Activated naive CD8-positive, alpha-beta T cell treated with anti-CD3 and anti-CD28 coated beads, Interleukin-2, amount 50 U/mL, for 16 hours (primary cell): ENCODE measurements at places on chromosomes 5 and 9.

DNA sequence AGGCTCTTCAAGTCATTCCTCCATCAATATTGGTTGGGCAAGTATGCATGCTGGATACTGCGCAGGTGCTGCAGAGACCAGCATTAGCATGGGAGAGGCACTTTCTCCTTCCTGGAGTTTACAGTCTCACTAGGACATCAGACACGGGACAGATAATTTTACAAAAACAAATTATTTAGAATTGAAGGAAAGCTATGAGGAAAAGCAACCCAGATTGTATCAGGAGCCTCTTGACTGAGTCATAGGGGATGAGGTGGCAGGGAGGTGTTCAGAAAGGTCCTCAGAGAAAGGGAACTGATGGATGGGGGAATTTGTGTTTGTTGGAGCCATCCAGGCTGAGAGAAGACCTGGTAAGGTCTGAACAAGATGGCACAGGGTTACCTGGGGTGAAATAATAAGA is 24.5 kb upstream of the RAB14 start:
- no peak for DNase-seq

- no peak for DNase-seq
These were observed 15.4 kb downstream of the FAM81B start for GRCh38 chr5:95406426-95407090.

DNA sequence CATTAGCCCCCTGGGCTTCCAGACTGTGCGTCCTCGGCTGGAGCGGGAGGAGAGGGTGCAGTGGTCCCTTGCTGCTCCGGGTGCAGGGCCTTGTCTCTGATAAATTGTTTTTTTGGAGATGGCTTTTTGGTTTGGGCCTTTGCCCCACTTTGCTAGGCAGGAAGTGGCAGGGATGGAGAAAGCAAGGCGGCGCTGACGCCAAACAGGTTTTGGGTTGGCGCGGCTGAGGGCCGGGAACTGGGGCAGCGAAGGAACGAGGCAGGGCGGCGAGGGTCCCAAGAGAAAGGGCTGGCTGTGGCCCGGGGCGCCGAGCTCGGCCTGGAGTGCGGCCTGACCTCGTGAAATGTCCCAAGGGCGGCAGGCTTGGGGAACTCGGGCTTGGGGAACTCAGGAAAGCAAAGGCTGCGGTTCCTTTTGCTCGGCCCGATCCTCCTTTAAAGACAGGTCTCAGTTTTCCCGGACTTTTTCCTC is 4.1 kb downstream of the LHX2 start:
- DNase-seq: no peak

- DNase-seq: no peak
These were observed 41.7 kb downstream of the UNC13B start for GRCh38 chr9:35203528-35203927.

DNA sequence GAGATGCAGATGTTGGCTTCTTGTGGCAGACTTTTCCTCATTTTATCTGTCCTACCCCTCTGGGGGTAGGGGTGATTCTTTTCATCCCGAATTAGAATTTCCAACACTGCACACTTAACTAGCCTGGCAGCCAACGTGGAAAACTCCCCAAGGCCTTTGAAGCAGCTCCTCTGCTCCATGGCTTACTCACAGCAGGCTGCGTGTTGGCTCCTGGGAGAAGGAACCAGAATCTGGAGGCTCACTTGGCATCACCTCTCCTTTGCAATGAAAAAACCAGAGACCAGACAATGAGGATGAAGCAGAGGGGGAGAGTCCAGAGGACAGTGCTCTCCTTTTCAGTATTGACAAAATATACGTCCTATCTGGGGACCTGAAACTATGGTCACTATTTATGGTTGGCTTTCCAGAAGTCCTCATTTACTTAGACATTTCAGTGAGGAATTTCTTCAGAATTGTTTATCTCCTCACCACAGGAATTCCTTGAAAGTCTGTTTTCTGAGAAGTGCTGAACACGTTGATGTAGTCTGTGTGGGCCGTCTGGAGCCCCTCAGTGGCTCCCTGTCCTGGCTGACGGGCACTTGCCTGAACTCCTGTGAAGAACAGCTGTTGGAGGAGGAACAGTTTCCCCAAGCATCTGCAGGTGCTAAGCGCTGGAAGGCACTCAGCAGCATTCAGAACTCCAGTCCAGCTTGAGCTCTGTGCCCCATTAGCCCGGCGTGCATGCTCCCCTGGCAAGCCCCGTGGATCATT is 231.3 kb downstream of the RFK start:
- DNase-seq: no peak

GRCh38 chr9:5375790-5376477 is 36.3 kb upstream of the RLN1 start:
- no peak for DNase-seq

DNA sequence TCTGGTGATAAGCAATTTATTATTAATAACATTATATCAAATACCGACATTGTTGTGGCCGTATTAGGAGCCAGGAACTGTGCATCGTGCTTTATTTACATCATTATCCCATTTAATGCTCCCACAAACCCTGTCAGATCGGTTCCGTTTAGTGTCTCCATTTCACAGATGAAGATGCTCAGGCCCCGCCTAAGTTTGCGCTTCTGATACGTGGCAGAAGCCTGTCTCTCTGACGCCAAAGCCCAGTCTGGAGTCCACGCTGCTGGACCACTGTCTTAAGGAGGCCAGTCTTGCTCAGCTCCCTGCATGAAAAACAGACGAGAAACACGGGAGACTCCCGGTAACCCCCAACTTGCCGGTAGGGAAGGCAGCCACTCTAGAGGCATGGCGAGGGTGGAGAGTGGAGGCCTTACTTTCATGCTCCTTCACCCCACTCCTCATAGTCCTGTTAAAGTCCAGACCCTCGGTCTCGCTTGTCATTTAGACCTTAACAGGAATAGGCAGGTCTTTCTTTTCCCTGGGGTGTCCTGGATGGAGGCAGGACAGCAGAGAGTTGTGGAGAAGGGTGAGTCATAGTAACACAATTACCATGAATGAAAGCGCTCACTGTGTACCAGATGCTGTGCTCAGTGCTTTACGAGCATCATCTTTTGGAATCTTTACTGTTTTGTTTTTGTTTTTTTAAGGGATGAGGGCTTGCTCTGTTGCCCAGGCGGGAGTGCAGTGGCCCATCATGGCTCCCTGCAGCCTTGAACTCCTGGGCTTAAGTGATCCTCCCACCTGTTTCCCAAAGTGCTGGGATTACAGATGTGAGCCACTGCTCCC is 872 bp downstream of the TXNDC15 start:
- DNase-seq: no peak

GRCh38 chr9:36148311-36149051 is 11.9 kb downstream of the GLIPR2 start:
- DNase-seq: no peak

- DNase-seq: no peak
These were observed 12.1 kb upstream of the POC5 start for GRCh38 chr5:75729321-75729720.

GRCh38 chr5:2755681-2756171 is 4.2 kb upstream of the IRX2 start:
- DNase-seq: no peak

GRCh38 chr9:133470988-133471387 is 7.9 kb downstream of the SLC2A6 start:
- DNase-seq: no peak

DNA sequence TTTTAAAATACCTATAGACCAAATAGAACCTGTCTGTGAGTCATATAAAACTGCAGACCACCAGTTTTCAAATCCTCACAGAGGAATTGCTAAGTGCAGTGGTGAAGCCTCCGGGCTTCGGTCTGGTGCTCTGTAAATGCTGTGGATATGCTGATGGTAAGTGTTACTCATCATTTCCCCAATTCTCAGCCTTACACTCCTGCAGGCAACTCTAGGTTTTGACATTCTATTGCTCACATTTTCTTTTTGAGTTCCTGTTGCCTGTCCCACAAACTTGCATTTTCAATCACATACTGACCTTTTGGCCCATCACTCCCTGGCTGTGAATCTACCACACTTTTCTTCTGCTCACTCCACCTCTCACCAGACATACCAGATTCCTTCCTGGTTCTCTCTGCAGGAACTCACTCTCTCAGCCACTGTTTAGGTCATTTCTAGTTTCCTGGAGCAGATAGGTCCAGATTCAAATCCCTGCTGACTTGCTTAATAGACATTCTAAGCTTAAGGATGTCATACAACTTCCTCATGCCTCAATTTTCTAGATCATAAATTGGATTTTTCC is 192.9 kb downstream of the RAB3C start:
- DNase-seq: no peak

- DNase-seq: no peak
These were observed 5.8 kb upstream of the CCL21 start for GRCh38 chr9:34715639-34716215.

DNA sequence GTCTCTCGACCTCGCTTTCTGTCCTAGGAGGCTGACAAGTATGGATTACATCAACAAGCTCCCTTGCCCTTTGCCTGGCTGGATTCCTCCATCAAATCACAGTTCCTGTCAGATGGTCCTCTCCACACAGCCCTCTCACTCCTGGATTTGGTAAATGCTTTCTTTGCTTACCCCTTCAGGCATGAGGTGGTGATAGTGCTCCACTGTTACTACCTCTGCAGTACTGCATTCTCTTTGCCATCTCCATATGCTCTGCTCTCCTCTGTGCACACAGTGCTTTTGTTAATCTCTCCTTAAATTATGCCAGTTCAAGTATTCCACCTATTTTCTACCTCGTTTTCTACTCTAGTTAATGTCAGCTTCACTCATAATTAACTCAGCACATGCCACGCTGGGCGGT is 279.2 kb downstream of the DMAC1 start:
- DNase-seq: no peak

DNA sequence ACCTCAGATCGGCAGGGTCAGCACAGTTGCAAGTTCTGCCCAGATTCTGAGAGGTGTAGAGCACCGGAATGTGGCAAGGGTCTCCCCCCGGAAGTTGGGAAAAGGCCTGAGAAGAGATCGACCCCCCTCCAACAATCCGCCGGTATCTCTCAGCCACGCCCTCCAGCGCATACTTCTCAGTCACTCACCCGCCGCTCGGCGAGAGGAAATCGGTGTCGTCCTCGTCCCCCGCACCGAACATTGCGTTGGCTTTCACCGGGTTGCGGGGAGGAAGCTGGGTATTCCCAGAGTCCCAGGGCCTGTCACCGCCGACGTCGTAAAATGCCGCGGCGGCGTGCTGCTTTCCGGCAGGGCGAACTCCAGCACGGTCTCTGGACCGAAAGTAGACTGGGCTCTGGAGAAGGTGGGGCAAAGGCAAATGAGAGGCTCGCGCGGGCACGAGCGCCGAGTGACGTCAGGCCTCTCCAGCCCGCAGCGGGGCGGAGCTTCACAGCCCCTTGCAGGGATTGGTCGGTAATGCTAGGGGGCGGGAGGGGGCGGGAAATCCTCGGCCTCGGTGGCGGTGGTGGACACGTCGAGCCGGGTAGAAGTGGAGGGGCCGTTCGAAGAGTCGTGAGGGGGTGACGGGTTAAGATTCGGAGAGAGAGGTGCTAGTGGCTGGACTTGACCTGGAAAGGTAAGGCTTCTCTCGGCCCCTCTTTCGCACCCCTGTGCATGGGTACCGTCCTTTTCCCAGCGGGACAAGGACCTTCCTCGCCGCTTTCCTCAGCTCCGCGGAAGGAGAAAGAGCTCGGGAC is at the start of the genes FKBP15 and SLC31A1:
Gene FKBP15, minus strand, starts transcription at position 275 of the 797 bp plus-strand sequence. Its CDS starts 34 bp downstream, at position 241.
Gene SLC31A1, plus strand, starts transcription at position 542 of the 797 bp plus-strand sequence. CDS start 34,605 bp downstream, outside the sequence.
- peak; percentile 92 for DNase-seq

GRCh38 chr5:59285300-59286016 is 608.1 kb downstream of the PDE4D start:
- no peak for DNase-seq

DNA sequence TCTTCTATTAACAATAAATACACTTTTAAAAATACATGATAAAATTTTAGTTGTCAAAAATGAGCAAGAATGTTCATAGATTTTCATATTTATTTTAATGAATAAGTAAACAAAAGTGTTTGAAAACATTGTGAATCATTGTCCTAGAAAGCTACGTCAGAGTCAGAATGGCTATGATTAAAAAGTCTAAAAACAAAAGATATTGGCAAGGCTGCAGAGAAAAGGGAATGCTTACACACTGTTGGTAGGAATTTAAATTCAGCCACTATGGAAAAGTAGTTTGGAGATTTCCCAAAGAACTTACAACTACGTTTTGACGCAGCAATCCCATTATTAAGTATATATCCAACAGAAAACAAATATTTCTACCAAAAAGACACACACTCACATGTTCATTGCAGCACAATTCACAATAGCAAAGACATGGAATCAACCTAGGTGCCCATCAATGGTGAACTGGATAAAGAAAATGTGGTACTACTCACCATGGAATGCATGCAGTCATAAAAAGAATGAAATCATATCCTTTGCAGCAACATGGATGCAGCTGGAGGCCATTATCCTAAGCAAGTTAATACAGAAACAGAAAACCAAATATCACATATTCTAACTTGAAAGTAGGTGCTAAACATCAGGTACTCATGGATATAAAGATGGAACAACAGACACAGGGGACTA is 49.2 kb upstream of the FBXL17 start:
- no peak for DNase-seq

GRCh38 chr9:127311239-127311741 is 46.7 kb downstream of the GARNL3 start:
- DNase-seq: peak; percentile 6

GRCh38 chr9:87991151-87991870 is 17.0 kb upstream of the CDK20 start:
- no peak for DNase-seq
